Activated CD4-positive, alpha-beta T cell treated with anti-CD3 and anti-CD28 coated beads, Interleukin-2, amount 50 U/mL, for 24 hours (primary cell): ENCODE measurements at places on chromosomes 4 and X.

GRCh38 chrX:152136312-152136711 is 2.1 kb downstream of the MAGEA10 start:
- DNase-seq: no peak

DNA sequence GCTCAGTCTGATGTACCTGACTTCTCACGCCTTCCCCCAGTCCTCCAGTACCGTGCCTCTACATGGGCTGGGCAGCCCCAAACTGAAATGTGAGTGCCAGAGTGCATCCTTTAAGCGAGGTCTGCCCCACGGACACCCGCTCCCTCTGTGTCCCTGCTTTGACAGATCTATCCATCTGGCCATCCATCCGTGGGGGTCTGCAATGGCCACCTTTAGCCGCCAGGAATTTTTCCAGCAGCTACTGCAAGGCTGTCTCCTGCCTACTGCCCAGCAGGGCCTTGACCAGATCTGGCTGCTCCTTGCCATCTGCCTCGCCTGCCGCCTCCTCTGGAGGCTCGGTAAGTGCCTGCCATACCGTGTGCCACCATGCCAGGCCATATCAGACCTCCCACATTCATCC is 827 bp downstream of the PORCN start:
- no peak for DNase-seq

GRCh38 chr4:48909697-48910096 is 3.1 kb upstream of the OCIAD2 start:
- peak; percentile 72 for DNase-seq

DNA sequence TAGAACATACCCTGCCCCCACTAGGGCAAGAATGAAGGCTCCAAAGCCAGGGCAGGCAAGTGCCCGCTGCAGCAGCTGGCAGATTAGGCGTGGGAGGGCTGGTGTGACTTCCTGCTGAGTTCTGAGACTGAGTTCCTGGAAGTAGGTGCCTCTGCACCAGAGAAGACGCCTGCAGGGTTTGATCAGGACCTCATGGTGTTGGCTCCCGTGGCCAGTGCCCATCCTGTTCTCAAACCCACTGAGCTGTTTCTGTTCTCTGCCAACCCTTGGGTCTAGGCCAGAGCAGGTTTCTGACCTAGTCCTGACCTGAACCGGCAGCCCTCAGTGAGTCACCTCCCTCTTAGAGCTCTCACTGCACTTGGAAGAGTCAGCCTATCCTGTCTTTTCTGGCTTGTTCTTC is 220.7 kb downstream of the HS6ST2 start:
- DNase-seq: peak; percentile 0

GRCh38 chr4:154078504-154079350 is 289.8 kb upstream of the SFRP2 start:
- DNase-seq: no peak

- no peak for DNase-seq
Observed at GRCh38 chrX:127177966-127178365, 358.4 kb downstream of the PRR32 start.

DNA sequence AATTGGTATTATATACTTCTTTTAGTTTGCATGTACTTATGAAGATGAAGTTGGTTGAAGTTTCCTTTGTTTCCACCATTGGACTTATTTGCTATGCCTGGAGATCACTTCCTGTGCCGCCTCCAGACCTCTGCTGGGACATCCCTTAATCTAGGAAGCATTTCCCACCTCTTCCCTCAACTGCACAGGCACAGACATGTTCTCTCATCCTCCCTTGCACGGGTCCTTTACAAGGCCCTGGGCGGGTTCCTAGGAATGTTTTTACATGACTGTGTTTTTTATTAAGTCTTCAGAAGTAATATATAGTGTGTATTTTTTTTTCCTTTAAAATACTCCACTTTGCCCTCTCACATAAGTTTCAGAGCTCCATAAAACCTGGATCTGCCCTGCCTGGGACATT is 51.0 kb downstream of the TMEM131L start:
- DNase-seq: no peak

GRCh38 chr4:134470544-134470943 is 269.0 kb upstream of the PABPC4L start:
- DNase-seq: no peak

GRCh38 chr4:146648461-146648783 is 9.7 kb downstream of the POU4F2 start:
- no peak for DNase-seq

GRCh38 chr4:110152386-110152785 is 46.0 kb downstream of the ELOVL6 start:
- no peak for DNase-seq

- no peak for DNase-seq
Observed at GRCh38 chr4:79049840-79050540, 110.8 kb upstream of the PAQR3 start.

DNA sequence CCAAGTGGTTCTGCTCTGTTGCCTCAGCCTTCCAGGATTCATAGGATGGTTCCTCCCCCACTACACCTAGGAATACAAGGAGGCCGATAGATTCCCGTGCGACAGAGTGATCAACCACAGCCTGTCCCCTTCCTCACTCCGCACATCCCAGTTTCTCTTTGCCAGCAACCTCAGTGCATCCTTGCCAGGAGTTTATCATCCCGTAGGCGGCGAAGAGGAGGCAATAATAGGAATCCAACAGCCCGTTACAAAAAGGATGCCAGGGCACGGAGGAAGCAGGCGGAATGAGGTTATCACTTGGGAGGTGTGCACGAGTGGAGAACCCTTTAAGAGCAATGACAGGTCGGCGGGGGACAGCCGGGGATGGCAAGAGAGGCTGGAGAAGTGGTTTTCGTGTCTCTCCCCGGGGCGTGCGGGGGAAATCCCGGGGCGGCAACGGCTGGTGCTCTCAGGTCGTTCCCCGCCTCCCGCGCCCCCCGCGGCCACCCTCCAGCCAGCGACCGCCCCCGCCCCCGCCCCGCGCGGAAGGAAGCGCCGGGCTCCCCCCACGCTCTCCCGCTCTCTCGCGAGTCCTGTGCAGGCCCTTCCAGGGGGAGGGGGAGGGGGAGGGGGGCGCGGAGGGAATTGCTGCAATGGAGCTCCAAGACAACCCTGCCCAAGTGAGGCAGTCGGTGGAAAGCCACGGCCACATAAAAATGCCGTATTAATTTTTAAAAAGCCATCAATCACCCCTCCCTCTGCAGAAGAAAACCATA is 1.6 kb downstream of the PPP3CA start:
- peak; percentile 11 for DNase-seq

DNA sequence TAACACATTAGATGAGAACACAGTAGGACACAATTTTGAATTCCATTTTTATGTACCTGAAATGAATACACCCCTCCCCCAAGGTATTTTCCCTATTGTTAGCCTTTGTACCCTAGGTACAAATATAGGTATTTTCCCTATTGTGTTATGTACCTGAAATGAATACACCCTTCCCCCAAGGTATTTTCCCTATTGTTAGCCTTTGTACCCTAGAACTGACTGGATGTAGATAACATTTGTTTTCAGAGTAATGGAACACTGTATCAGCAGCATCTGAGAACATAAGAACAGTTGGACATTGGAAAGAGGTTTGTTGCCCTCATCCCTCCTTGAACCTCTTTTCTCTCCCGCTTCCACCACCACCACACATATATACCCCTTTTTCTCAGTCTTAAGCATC is 37.6 kb downstream of the YIPF6 start:
- no peak for DNase-seq

GRCh38 chr4:121697564-121697963 is 784 bp upstream of the ANXA5 start:
- no peak for DNase-seq

DNA sequence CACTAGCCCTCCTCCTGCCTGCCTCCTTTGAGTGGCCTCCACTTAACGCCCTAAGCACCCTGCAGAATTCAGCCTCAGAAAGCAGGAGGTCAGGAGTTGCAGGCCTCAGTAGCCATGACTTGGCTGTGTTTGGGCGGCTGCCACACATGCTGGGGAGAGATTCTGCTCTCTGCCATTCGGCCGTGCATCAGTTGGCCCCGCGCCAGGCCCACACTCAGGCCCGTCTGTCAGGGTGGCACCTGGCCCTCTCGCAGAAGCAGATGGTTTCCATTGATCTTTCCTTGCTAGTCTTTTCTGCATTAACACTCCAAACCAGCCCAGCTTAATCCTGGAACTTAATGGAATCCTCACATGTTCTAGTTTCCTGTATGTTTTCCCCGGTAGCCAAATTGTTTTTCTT is 30.7 kb upstream of the ATP6AP2 start:
- no peak for DNase-seq

DNA sequence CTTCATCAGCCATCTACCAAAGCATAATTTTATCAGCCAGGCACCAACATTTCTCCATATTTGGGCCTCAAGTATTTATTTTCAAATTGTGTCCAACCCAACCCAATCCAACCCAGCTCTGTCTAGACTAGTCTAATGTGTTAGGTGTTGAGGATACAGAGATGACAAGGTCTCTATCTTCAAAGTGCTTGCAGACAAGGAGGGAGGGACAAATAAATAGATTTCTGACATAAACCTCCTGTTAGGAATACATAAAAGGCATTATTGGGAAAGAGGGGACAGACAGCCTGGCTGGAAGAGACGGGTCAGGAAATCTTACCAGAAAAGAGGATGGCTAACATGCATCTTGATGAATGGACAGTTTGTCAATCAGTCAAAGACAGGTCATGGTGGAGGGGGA is 115.4 kb upstream of the RPS6KA3 start:
- DNase-seq: no peak

GRCh38 chr4:1547856-1548826 is 136.0 kb downstream of the FAM53A start:
- DNase-seq: no peak

DNA sequence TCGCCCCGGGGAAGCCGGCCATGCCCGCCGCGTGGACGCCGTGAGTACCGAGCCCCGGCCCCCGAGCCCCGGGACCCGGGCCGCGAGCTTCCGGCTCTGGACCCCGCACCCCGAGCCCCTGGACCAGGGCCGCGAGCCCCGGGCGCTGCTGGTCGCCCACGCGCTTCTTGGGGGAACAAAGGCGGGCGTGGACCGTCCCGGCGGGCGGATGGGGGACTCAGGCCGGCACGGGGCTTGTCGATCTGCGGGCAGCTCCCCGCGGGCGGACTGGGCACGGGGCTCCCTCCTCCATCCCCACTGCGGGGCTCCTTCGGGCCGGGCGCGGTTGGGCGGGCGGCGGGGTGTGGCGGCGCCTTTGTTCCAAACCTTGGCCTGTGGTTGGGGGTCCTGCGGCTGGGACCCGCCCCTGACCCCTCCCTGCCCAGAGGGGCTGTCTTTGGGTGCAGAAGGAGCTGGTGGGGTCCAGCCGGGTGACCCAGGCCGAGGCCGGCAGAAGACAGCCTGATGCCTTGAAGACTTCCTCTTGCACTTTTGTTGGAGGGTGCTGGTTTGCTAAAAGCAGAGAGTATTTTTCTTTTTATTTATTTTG is 25.2 kb upstream of the ADD1 start:
- no peak for DNase-seq

DNA sequence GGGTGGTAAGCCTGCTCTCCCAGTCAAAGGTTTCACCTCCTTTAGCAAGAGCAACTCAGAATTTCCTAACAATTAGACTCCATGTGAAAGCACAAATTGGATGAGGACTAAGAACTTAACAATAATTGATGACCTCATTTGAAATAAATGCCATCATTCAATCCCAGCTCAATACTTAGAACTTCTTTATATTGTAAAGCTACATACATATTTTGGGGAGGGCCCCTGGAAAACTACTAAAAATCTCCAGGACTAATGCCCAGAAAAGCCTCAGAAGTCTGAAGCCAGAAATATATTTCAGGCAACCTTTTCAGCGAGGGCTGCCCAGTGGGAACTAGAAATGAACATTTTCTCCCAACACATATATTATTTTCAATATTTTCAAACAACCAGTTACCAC is 38.1 kb downstream of the AMOT start:
- DNase-seq: no peak
